ENCODE measurements at places on chromosomes 6 and 20.

DNA sequence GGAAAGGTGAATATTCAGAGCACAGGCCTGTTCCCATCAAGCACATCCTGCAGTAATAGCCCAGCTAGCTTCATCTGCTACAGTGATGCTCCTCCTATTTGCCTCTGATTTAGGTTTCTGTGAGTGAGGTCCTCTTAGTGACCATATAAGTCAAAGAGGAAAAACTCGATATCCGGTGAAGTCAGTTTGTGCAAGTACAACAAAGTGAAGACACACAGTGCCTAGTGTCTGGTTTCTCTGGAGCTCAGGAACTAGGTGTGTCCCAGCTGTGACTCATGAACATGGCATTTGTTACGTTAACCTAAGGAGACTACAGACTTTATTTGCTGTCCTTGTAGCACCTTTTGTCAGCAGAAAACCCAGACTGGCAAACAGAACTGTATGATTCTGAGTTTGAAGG lies 33.9 kb downstream of the EDN1 start:
- no peak for DNase-seq

- DNase-seq, result peak; percentile 44
Observed at GRCh38 chr20:17969278-17969883, 563 bp downstream of the MGME1 start.

DNA sequence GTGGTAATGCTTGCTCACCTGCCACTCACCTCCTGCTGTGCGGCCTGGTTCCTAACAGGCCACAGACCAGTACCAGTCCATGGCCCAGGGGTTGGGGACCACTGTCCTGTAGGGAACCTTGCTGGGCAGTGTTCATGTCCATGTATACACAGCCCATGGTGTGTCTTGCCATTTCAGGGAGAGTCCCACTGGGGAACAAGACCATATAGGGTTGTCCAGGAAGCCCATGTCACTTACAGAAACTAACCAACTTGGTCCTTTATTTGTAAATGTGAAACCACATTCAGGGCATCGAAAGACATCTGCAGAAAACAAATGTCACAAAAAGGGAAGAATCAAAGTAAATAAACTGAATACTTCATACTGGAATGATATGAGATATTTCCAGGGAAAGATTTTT lies 179.1 kb downstream of the NFATC2 start:
- no peak for DNase-seq

DNA sequence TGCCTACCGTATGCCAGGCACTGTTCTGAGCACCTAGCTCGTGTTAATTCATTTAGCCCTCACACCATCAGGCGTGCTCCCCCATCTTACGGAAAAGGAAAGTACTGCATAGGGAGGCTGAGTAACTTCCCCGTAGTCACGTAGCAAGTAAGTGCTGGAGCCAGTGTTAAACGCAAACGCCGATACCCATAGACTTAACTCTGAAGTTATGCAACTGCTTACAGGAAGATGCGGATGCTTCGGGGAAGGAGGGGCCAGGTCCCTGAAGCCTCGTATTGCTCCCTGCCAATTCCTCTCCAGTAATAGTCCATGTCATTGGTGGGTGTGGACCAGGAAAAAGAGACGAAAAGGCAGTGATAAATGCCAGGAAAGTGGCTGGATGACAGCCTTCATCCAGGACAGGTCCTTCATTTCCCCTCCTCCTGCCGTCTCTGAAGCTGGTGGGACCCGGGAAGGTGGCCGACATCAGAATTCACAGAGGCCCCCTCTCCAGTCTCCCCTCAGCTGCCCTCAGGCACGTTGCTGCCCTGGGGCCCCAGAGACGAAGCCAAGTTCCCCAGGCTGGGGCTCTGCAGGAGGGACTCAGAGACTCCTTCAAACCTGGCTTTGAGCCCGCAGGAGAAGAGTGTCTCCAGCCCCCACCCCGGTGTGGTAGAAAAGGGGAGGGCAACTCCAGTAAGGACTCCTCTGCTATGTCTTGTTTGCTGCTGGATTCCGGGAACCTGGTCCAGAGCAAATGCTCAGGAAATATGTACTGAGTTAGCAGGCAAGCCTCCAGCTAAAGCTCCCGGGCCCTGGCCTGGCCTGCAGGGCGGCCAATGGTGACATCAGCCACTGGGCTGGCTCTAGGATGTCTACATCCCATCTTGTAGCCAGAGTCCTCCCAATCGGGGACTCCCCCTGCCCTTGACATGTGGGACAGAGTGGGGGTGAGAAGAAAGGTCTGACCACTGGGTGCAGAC lies 37.8 kb downstream of the RAB44 start:
- peak; percentile 65 for DNase-seq

GRCh38 chr20:41222296-41222695 lies 85.0 kb downstream of the PLCG1 start:
- no peak for DNase-seq

DNA sequence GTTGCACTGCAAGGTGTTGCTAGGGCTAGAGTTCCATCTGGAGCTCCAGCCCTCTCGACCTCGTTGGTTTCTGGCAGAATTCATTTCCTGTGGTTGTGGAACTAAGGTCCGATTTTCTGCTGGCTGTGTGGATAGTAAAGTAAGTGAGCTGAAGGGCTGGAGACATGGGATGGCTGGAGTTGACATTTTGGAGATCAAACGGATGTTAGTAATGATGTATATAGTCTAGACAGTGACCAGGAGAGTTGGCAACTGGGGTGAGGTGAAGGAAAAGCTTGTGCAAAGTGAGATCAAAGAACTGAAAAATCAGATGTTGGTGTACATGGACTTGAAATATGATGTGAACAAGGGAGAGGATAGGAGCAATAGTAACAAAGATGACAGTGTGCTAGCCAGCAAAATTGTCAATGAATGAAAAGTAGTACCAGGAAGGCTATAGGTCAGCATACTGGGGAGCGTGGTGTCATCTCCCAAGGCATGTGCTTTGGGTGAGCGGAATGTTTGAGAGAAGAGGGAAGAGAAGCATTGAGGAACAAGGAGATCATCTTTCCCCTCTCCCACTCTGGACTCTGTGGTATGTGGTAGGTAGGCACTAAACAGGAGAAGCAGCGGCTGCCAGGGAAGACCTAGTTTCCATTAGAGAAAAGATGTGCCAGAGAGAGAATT lies 7.8 kb downstream of the QRSL1 start:
- no peak for DNase-seq

GRCh38 chr20:61744691-61745396 lies 320.8 kb downstream of the TAF4 start:
- DNase-seq, result no peak

GRCh38 chr6:85023721-85024120 lies 259.3 kb upstream of the TBX18 start:
- DNase-seq, result no peak

- DNase-seq, result no peak
Observed at GRCh38 chr6:136890194-136890839, 31.8 kb upstream of the SLC35D3 start.

GRCh38 chr6:46325561-46326530 lies 155.1 kb upstream of the ENPP5 start:
- peak; percentile 6 for DNase-seq

DNA sequence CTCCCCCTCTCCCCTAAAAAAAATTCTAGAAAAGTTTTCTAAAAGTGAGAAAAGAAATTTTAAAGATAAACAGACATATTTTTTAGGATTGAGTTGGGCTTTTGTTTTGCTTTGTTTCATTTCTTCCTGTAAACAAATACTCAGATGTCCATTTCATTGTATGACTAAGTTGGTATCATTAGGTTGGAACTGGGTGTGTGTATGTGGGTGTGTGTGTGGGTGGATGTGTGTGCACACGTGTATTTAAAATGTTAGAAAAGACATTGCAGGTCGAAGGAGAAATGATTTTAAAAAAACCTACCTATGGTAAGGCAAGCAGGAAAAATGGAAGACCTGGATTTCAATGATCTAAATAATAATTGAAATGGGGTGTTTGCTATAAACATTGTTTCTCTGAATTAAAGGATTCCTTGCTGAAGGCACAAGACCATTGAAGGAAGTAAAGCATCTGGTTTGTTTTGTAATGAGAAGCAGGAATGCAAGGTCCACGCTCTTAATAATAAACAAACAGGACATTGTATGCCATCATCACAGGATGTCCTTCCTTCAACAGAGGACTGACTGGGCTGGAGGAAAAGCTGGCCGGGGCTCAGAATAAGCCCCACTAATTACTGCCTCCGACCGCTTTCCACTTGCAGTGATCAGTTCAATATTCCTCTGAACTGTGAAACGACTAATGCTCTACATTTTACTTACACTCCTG lies 996 bp upstream of the PRDM1 start:
- no peak for DNase-seq

DNA sequence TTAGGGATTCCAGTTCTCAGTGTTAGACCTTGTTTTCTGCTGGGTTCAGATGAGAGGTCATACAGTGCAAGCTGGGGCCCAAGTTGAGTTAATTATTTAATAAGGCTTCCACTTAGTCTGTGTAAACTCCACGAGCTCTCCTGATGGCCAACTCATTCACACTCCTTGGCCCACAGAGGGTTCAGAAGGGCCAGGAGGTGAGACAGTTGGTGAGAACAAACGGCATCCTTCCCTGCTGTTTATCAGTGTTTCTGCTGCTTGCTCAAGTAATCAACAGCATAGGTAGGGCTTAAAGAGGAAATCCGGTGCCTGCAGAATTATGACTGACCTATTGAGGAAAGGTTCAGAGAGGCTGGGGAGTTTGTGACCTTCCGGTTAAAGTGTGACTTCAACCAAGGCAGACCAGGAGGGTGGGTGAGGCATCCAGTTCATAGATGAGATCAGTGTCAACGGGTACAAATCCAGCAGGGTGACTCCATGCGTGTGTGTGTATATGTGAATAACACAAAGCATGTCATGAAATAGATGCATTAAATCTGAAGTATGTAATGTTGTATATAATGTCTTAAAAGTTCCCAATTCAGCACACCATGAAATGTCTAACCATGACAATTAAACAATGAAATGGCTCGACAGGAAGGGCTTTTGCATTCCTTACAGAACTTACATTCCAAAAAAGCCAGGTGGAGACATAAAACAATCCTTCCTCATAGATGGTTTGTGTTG lies 37.4 kb upstream of the BCAS1 start:
- no peak for DNase-seq

DNA sequence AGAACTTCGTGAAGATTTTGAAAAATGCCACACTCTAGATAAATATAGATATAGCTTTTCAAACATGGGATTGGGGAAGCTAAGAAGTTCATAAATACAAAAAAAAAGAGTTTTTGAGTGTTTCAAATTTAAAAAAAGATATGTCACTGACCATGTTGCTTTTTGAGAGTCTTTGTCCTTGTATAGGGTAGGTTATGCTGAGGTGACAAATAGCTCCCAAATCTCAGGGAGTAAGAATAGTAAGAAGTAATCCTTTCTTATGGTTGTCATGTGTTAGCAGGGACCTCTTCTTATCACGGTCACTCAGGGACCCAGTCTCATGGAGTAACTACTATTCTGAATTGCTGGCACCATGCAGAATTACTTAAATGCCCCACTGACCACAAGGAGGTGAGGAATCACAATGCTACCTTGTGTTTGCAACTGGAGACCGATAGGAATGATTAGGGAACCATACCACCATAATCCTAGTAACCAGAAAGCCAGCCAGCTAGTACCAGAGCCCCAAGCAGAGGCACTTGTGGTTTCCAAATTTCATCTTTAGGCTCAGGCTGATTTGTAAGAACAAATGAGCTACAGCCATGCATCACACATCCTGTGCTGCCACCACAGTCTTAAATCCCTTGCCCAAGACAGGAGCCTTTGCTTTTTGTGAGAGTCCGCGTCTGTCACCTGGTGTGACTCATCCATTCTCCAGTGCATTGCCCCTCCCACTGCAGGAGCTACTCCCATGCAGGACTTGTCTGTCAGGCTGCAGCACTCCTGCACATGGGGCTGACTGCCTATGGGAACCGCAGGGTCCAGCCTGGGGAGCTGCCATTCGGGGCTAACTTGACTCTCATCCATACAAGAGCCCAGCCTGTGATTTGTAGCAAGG lies 42.4 kb upstream of the ADGRF4 start:
- DNase-seq, result no peak

DNA sequence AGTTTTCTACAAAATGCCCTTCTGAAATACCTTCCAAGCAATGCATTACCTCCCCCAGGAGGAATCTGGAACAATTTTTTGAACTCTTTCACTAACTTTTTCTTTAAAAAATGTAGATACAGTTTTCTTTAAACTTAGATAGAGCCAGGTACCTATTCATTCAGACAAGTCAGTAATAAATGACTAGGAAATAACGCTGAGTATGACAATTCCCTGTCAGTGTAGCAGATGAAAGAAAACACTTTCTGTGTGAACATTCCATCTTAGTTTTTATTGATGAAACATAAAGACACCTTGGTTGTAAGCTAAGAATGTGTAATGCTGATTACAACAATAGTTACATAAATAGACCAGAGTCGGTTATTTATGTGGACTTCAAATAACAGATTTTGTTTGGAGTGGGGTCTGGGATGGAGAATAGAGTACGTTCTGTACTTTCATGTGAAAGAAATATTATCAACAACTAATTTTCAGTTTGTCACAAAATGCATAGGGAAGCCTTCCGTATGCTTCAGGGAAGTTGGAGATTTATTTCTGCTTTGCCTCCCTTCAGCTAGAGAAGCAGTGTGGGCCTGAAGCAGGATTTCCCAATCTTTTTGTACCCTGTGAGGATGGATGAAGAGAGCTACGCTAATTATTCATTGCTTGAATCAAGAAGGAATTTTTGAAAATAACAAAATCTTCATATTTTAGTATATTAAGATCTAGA lies 19.2 kb upstream of the QKI start:
- no peak for DNase-seq

DNA sequence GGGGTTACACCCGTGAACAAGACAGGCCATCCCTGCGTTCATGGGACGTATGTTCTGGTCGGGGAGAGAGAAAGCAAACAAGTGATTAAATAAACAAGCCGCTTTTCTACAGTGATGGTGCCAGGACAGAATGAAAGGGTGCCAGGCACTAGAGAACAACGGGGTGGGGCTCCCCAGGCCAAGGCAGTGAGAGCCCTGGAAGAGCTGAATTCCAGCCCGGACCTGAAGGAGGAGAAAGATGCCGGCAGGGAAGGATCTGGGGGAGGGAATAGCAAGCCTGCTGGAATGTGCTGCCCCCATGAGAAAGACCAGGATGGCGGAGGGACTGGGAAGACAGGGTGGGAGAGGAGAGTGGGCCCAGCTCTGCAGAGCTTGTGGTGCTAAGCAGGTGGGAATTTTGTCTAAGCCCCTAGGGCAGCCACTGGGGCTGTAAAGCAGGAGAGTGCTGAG lies 7.5 kb downstream of the SNAI1 start:
- DNase-seq, result no peak

GRCh38 chr6:79841577-79842375 lies 105.6 kb downstream of the ELOVL4 start:
- no peak for DNase-seq

- no peak for DNase-seq
Observed at GRCh38 chr6:110340392-110340965, 17.7 kb downstream of the METTL24 start.

- no peak for DNase-seq
Observed at GRCh38 chr20:40949346-40949745, 79.3 kb upstream of the TOP1 start.

- DNase-seq, result no peak
Observed at GRCh38 chr20:47455133-47456040, 46.3 kb upstream of the NCOA3 start.

DNA sequence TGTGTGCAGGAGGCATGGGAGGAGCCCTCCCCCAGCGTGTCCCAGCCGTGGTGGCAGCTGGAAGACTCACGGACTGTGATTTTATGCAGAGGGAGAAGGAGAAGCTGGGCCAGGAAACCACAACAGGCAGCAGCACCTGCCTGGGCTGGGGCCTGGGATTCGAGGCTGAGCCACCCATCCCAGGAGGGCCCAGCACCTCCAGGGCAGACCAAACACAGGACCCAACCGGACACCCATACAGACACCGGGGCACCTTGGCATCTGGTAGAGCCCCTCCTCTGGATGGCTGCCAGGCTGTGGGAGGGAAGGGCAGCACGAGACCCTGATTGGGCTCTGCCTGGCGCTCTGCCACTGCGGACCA lies 41.7 kb upstream of the CHRNA4 start:
- peak; percentile 31 for DNase-seq

GRCh38 chr6:161169035-161169434 lies 104.8 kb downstream of the AGPAT4 start:
- DNase-seq, result no peak
